ENCODE measurements at places on chromosomes 4 and X.

DNA sequence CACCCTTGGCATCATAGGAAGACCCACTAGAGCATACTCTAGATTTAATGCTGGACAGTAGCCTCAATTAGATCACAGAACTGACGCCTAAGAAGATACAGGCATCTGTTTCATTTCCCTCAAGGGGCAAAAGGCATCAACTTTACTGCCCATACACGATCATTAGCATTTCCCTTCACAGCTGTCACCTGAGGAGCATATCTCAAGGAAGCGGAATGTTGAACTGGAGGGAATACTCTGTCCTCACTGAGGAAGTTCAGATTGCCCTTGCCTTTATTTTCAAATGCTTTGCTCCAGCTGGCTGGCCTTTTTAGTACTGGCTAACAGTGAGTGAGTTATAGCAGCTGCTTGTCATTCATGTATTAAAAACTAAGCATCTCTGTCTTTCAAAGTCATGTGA lies 508.4 kb upstream of the GALNT7 start:
- H3K27ac ChIP-seq, result no peak overlapping the region
- no peaks in the 10 kb centered on the region for H3K27me3 ChIP-seq
- H3K4me1 ChIP-seq, result no peaks in the 10 kb centered on the region
- H3K4me3 ChIP-seq, result no peak overlapping the region
- H3K36me3 ChIP-seq, result no peaks in the 10 kb centered on the region

GRCh38 chr4:7472442-7473013 lies 37.8 kb upstream of the PSAPL1 start:
- H3K27me3 ChIP-seq, result peaks cover 32% of the 10 kb centered on the region
- no peaks in the 10 kb centered on the region for H3K36me3 ChIP-seq
- no peak overlapping the region for H3K4me3 ChIP-seq
- no peaks in the 10 kb centered on the region for H3K4me1 ChIP-seq
- no peak overlapping the region for H3K27ac ChIP-seq

DNA sequence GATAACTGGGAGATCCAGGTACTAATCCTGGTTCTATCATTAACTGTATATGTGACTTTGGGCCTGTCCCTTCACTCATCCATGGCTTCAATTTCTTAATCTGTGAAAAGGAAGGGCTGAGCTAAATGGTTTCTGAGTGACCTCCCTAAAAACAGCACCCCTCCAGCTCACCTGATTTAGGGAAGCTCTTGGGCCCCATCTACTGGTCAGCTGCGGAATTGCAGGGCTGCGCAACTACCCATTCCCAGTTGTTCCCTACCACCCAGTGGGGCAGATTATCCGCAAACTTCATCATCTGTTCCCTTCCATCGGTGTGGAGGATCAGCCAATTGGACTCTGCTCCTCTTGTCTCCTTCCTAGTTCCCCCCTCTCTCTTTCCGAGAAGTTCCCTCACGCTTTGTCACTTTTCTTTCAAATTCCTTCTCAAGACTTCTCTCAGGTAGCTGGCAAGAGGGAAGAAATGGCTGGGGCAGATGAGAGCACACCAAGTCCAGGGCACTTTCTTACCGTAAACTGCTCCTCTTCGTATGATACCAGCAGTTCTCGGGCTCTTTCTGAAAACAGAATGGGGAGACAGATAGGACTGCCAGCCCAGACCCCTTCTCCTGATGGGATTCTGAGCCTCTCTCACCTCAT lies 5.8 kb downstream of the LAS1L start:
- no peaks in the 10 kb centered on the region for H3K27me3 ChIP-seq
- peaks cover 3% of the 10 kb centered on the region for H3K4me1 ChIP-seq
- H3K4me3 ChIP-seq, result no peak overlapping the region

GRCh38 chrX:110114260-110114776 lies 111.4 kb downstream of the TMEM164 start:
- H3K36me3 ChIP-seq, result 0 out of 2 replicates have a peak, but pooled peaks cover 2% of the 10 kb centered on the region
- no peak for DNase-seq
- H3K27ac ChIP-seq, result no peak overlapping the region
- no peak overlapping the region for H3K4me3 ChIP-seq
- peaks cover 2% of the 10 kb centered on the region for H3K27me3 ChIP-seq

GRCh38 chr4:165740911-165741310 lies 132.1 kb upstream of the TLL1 start:
- no peak for DNase-seq
- H3K27ac ChIP-seq, result no peak overlapping the region
- H3K4me1 ChIP-seq, result no peaks in the 10 kb centered on the region

GRCh38 chr4:44908565-44908964 lies 182.2 kb upstream of the GNPDA2 start:
- H3K36me3 ChIP-seq, result no peaks in the 10 kb centered on the region
- H3K4me3 ChIP-seq, result no peak overlapping the region
- H3K27me3 ChIP-seq, result no peaks in the 10 kb centered on the region

GRCh38 chr4:89486673-89487072 lies 179.1 kb upstream of the GPRIN3 start:
- no peak overlapping the region for H3K4me3 ChIP-seq
- H3K36me3 ChIP-seq, result no peaks in the 10 kb centered on the region
- no peaks in the 10 kb centered on the region for H3K4me1 ChIP-seq
- no peaks in the 10 kb centered on the region for H3K27me3 ChIP-seq
- no peak overlapping the region for H3K27ac ChIP-seq

DNA sequence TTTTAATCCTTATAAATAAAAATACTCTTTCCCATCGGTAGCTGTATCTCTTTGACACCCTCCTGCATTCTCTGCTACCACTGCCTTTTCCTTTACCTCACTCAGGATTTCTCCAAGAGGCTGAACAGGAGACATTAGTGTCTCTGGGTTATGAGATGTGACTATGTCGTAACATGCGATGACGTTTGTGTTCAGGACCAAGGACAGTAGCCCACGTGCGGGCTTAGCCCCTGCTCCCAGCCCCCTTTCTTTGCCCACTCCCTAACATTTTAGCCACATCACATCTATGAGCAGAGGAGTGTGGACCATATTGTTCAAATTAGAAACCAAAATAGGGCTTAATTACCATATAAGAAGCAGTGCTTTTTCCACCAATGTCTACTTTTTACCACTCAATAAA lies 369.3 kb downstream of the FBXW7 start:
- DNase-seq, result no peak
- H3K27me3 ChIP-seq, result peaks cover 12% of the 10 kb centered on the region
- H3K4me3 ChIP-seq, result no peak overlapping the region
- H3K36me3 ChIP-seq, result no peaks in the 10 kb centered on the region

GRCh38 chr4:176339936-176340761 lies 20.4 kb downstream of the SPCS3 start:
- H3K27me3 ChIP-seq, result no peaks in the 10 kb centered on the region
- H3K4me3 ChIP-seq, result no peak overlapping the region
- no peak overlapping the region for H3K27ac ChIP-seq
- H3K36me3 ChIP-seq, result peaks cover 7% of the 10 kb centered on the region
- H3K4me1 ChIP-seq, result peaks cover 6% of the 10 kb centered on the region

All from IMR-90 (cell line).